IMR-90 (cell line): ENCODE measurements at places on chromosomes 12 and 14. TPM values are rescaled to one million over a fixed set of nuclear protein-coding genes. Genes with fewer than 3 reads are reported as not detected.

The MANSC4 gene
- not detected in 2 replicates for total RNA-seq

The SLC8A3 gene
- total RNA-seq: under 0.01 TPM in 1 of 2 replicates, not detected in the other

The VIPAS39 gene
- total RNA-seq: 32.2 and 43.0 TPM in 2 replicates

The JDP2 gene
- 35.7 and 38.9 TPM in 2 replicates for total RNA-seq

The PIWIL1 gene
- not detected in 2 replicates for total RNA-seq

The ZFC3H1 gene
- 16.8 and 28.6 TPM in 2 replicates for total RNA-seq

GRCh38 chr14:104131968-104132732 lies 6.2 kb upstream of the KIF26A start:
- H3K36me3 ChIP-seq: no peaks in the 10 kb centered on the region
- no peaks in the 10 kb centered on the region for H3K4me1 ChIP-seq
- no peak overlapping the region for H3K4me3 ChIP-seq
- peaks cover 21% of the 10 kb centered on the region for H3K27me3 ChIP-seq
- no peak overlapping the region for H3K27ac ChIP-seq
- no peak for DNase-seq

GRCh38 chr12:105487963-105488362 lies 157.5 kb downstream of the C12orf75 start:
- DNase-seq: no peak
- H3K36me3 ChIP-seq: no peaks in the 10 kb centered on the region
- peaks cover 6% of the 10 kb centered on the region for H3K4me1 ChIP-seq
- no peaks in the 10 kb centered on the region for H3K27me3 ChIP-seq
- H3K27ac ChIP-seq: no peak overlapping the region
- no peak overlapping the region for H3K4me3 ChIP-seq

- peak overlapping the region; percentile 68; the same call in 1 of the 2 replicates for H3K27ac ChIP-seq
- H3K4me3 ChIP-seq: no peak overlapping the region
- no peak for DNase-seq
Observed at GRCh38 chr12:94170690-94171594, 22.6 kb downstream of the PLXNC1 start.

- peaks cover 5% of the 10 kb centered on the region; the same call in 1 of the 2 replicates for H3K4me1 ChIP-seq
- no peaks in the 10 kb centered on the region for H3K36me3 ChIP-seq
- peak; percentile 89 for DNase-seq
- H3K4me3 ChIP-seq: no peak overlapping the region
Observed at GRCh38 chr14:49593016-49593415, 5.7 kb upstream of the LRR1 start.

DNA sequence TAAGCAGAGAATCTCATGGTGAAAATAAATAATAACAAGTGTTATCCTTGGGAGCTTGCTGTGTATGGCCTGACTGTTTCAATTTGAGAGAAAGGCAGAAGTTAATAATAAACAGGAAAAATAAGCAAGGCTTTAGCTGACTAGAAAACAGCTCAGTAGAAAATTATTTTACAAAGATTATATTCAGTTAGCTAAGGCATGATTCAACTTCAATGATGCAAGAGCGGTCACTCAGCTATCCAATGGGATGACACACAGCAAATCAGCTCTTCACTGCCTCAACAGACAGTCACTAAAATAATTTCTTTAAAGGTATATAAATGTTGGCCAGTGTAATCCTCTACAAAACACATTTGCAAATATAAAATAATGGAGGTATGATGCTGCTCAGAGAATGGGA lies 18.6 kb downstream of the GSTZ1 start:
- H3K27ac ChIP-seq: no peak overlapping the region
- DNase-seq: peak; percentile 82
- H3K4me3 ChIP-seq: no peak overlapping the region
- H3K27me3 ChIP-seq: no peaks in the 10 kb centered on the region

- peak overlapping the region; percentile 68; the same call in 1 of the 2 replicates for H3K27ac ChIP-seq
- peaks cover 37% of the 10 kb centered on the region for H3K4me1 ChIP-seq
Observed at GRCh38 chr12:13102461-13103195, 839 bp downstream of the GSG1 start.

GRCh38 chr14:103693515-103693914 lies 21.7 kb downstream of the XRCC3 start:
- DNase-seq: no peak
- H3K27me3 ChIP-seq: no peaks in the 10 kb centered on the region
- H3K4me3 ChIP-seq: no peak overlapping the region
- H3K4me1 ChIP-seq: peaks cover 15% of the 10 kb centered on the region
- H3K36me3 ChIP-seq: peaks cover 43% of the 10 kb centered on the region

DNA sequence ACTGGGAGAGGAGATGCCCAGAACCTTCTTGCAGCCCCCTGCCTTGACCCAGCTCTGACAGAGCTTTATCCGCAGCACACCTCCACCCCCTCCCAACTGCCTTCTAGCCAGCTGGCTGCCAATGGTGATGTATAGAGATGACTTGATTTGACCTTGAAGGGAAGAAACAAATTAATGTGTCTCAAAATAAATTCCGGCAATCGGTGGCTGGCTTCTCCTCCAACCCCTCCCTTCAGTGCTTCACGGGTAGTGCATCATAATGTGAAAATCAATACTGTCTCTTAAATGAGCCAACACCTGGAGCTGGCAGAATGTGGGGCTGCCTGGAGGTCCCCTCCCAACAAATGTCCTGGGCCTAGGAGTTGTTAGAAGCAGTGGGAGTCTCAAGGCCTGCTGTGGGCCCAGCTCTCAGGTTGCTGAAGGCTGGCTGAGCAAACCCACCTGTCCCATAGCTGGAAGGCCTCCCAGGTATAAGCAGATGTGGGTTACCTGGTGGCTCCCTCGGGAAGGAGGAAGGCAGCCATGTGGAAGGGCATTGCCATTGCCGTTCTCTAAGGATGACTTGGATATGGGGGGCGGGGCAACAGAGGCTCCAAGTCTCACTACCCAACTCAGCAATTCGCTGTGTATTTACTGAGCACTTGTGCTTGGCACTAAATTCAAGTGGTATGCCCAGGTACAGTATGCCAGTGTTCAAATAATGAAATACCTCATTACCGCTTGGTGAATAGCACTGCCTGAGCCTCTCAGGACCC lies 23.2 kb downstream of the HSPB8 start:
- H3K4me3 ChIP-seq: no peak overlapping the region
- H3K27ac ChIP-seq: no peak overlapping the region
- no peak for DNase-seq
- no peaks in the 10 kb centered on the region for H3K27me3 ChIP-seq

- no peak overlapping the region for H3K4me3 ChIP-seq
- no peak overlapping the region for H3K27ac ChIP-seq
- no peaks in the 10 kb centered on the region for H3K36me3 ChIP-seq
- H3K4me1 ChIP-seq: no peaks in the 10 kb centered on the region
Observed at GRCh38 chr12:23906329-23906728, 43.1 kb downstream of the SOX5 start.

- no peak for DNase-seq
- H3K4me3 ChIP-seq: no peak overlapping the region
- H3K4me1 ChIP-seq: no peaks in the 10 kb centered on the region
- H3K27ac ChIP-seq: no peak overlapping the region
- no peaks in the 10 kb centered on the region for H3K36me3 ChIP-seq
- no peaks in the 10 kb centered on the region for H3K27me3 ChIP-seq
Observed at GRCh38 chr14:21995332-21995731, 321.7 kb upstream of the OR4E1 start.
